ENCODE measurements at places on chromosomes 2 and 18.

DNA sequence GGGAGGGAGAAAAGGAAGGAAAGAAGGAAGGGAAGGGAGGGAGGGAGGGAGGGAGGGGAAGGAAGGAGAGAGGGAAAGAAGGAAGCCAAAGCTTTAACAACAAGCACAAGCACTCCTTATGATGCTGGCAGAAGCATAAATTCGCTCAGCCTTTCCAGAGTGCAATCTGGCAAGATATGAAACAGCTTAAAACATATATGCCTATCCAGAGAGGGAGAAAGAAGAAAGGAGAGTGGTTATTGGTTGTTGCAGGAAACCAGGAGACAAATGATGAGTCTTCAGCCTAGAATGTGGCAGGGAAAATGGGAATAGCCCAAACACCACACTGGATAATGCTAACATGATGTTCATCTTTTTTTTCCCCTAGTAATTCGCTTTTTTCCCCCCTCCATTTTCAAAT is 64.0 kb downstream of the STPG4 start:
- DNase-seq = no peak

GRCh38 chr18:30142248-30142647 is 900.3 kb downstream of the DSC3 start:
- DNase-seq = no peak

- no peak for DNase-seq
These were observed 151.3 kb downstream of the KCTD1 start for GRCh38 chr18:26397019-26397418.

DNA sequence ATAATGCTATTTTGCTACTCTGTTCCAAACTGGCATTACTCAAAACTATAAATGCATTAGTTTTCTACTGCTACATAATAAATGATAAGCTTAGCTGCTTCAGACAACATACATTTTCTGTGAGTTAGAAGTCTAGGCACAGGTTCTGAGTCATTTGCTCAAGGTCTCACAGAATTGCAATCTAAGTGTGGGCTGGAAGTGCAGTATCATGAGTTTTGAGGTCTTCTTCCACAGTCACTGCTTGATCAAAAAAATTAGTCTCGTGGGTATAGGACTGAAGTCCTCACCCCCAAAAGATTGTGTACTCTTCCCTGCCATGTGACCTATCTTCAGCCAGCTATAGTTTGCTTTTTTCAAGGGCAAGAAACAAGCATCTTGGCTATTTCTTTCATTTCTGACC is 676.9 kb downstream of the ADCYAP1 start:
- DNase-seq = no peak

DNA sequence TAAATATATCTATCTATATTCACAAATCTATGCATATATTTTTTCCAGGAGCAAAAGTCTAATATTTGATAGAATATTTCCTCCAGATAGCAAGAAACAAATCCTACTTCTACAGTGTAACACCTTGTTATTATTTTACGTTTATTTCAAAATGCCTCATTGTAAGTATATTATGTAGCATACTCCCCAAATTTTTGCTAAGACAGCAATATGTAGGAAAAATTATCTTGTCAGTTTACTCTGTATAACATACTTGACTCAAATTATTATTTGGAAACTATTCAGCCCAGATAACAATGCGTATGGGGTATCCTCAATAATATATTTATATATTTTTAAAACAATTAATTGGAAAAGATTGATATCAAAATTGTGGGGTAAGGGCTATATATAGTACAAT is 313.2 kb downstream of the NR4A2 start:
- no peak for DNase-seq

DNA sequence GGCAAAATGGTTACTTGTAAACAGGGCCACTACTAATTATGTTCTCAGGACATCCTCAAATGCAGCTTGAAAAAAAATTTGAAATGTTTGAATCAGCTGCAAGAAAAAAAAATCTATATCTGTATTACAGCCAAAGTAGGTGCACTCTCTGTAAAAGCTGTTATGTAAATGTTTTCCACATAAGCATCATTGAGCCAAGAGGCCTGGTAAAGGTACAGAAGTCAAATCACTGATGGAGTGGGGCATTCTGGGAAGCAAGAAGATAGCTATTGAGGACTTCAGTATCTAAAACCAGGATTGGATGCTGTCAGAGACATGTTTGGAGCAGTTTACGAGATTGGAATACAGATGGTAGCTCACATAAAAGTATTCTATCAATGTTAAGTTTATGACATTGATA is 80.3 kb downstream of the MAPRE2 start:
- peak; percentile 38 for DNase-seq

DNA sequence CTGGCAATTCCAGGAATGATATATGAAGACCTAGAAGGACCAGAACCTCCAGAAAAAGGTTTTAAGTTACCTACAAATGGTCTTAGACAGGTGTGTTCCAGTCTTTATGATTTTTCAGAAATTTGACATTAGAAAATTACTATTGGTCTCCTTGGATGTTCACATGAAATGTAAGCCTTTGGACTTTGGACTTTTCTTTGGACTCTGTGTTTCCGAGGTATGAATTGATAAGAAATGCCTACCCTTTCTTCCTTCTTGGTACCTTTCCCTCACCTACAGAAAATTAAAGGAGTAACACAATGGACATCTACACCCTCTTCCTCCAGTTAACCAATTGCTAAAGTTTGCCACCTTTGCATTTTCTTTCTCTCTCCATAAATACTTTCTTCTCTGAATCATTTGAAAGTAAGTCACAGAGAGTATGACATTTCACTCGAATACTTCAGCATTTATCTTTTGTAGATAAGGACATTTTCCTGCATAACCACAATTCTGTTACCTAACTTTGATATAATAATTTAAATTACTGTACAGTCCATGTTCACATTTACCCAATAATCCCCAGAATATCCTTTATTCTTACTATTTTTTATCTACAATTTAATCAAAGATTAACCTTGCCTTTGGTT is 26.2 kb downstream of the CEP192 start:
- no peak for DNase-seq

GRCh38 chr2:84957771-84958134 is 13.2 kb upstream of the KCMF1 start:
- no peak for DNase-seq

- DNase-seq = no peak
These were observed 416.6 kb downstream of the NRXN1 start for GRCh38 chr2:50615291-50615690.

- DNase-seq = no peak
These were observed 10.2 kb downstream of the RALB start for GRCh38 chr2:120262761-120263428.

DNA sequence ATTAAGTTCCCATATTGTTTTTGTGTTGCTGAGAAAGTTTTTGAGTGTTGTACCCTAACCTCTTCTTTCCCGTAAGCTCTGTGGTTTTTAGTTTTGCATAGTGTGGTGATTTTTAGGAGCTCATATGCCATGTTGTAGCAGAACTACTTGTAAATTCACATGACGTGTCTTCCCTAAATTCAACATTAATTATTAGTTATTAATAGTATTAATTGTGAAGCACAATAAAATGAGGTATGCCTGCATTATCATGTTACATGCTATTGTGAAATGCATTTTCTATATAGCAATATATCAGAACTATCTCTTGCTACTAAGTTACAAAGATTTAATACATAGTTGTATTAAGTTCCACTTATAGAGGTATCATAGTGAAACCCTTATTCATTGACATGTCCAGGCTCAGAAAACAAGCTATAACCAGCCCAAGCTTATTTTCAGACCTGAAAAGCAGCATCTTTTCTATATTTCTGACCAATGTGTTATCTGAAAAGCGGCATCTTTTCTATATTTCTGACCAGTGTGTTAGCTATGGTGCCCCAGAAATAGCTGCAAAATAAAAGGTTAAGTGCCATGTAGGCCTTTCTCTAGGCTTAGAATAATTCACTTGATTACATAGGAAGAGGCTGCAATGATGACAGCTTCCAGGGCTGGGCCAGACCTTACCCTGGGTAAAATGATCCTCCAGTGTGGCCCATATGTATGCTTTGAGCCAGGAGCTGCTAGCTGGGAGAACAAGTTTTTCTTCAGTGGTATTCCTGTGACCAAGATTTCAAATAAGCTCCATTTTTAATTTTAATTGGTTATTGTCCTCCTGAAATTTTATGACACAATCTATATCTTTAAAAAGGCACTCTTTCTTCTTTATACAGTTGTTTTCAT is 21.6 kb downstream of the EPAS1 start:
- no peak for DNase-seq

GRCh38 chr2:44168681-44169154 is at the start of gene PPM1B:
TSS of gene PPM1B (plus strand) at chr2:44168875. CDS start at chr2:44201200, 32,325 bp downstream.
- no peak for DNase-seq

DNA sequence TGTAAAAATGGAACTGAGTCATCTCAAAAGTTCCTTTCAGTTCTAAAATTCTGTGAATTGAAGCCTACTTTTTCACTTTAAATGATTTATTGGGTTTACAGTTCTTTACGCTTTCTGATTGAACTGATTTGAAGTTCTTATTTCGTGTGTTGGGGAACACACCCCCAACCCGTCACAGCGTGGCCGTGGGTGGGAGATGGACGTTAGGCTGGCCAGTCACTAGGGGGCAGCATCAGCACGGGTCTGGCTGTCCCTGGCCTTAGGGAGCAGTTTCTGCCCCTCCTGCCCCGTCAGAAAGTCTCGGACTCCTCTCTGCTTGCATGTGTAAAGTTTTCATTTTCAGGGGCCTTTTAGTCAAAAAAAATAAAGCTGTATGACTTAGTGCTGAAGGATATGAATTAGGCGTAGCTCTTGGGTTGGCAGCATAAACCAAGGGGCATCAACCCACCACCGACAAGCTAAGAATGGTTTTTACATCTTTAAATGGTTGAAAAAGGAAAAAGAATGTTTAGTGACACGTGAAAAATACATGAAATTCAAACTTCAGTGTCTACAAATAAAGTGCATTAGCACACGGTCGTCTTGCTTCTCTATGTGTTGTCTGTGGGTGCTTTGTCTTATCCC is 63.4 kb downstream of the ZCCHC2 start:
- peak; percentile 57 for DNase-seq

- no peak for DNase-seq
These were observed 707.0 kb upstream of the ZEB2 start for GRCh38 chr2:145226901-145227300.

GRCh38 chr18:55585920-55586561 is 2.0 kb downstream of the TCF4 start:
- no peak for DNase-seq

DNA sequence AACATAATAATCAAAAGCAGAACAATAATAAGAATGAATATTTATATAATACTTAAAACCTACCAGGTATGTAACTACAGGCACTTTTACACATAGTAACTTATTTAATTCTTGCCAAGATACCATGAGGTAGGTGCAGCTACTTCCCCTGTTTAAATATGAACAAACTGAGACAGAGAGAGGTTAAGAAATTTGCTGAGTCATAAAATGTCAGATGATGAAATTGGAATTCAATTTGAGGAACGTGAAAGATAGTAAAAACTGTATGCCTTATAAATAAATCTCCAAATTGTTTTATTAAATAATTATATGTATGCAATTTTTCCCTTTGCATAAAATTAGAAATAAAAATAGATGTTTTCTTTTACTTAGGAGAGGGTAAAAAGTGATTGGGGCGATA is 1103.3 kb upstream of the NRXN1 start:
- DNase-seq = no peak

Data from NCI-H2171 treated with DMSO at 0.1 percent for 48 hours (cell line).